Bladder microvascular endothelial cell (primary cell): ENCODE measurements at places on chromosomes 12 and 14. TPM values are rescaled to one million over a fixed set of nuclear protein-coding genes. Genes with fewer than 3 reads are reported as not detected.

The DPPA3 gene
- total RNA-seq, result not detected in 2 replicates

The KCNA5 gene
- total RNA-seq, result not detected in 2 replicates

The AQP2 gene
- not detected in 2 replicates for total RNA-seq

The PSMA3 gene
- total RNA-seq, result 91.8 and 105 TPM in 2 replicates

The TPH2 gene
- not detected in 2 replicates for total RNA-seq

The PIWIL1 gene
- not detected in 2 replicates for total RNA-seq

The SLC10A1 gene
- not detected in 2 replicates for total RNA-seq

The OASL gene
- total RNA-seq, result 1.3 and 1.9 TPM in 2 replicates

The ACSM4 gene
- not detected in 2 replicates for total RNA-seq

The ACTR10 gene
- total RNA-seq, result 31.4 and 41.9 TPM in 2 replicates

The SOAT2 gene
- total RNA-seq, result not detected in 2 replicates

The NTS gene
- total RNA-seq, result under 0.01 TPM in 1 of 2 replicates, not detected in the other

The EML1 gene
- 33.8 and 36.6 TPM in 2 replicates for total RNA-seq

The TAS2R8 gene
- total RNA-seq, result not detected in 2 replicates

The FSCB gene
- not detected in 2 replicates for total RNA-seq

The TSPAN19 gene
- 0.19 TPM in 1 of 2 replicates, not detected in the other for total RNA-seq

The KLHL33 gene
- total RNA-seq, result under 0.01 TPM in 2 replicates

The TMPRSS12 gene
- total RNA-seq, result not detected in 2 replicates

The LRP1-AS gene
- total RNA-seq, result not detected in 2 replicates

The KCNC2 gene
- 0.32 TPM in 1 of 2 replicates, not detected in the other for total RNA-seq

The HRK gene
- total RNA-seq, result not detected in 2 replicates

The AVPR1A gene
- not detected in 2 replicates for total RNA-seq

The GALNT16 gene
- total RNA-seq, result 0.13 TPM in 1 of 2 replicates, not detected in the other

The TBC1D30 gene
- 7.8 and 12.0 TPM in 2 replicates for total RNA-seq

The AEBP2 gene
- total RNA-seq, result 16.8 and 42.4 TPM in 2 replicates

The MYF6 gene
- not detected in 2 replicates for total RNA-seq

The ADAMTS20 gene
- not detected in 2 replicates for total RNA-seq
